Fibroblast of the aortic adventitia (primary cell): ENCODE measurements at places on chromosomes 2 and 18. TPM values are rescaled to one million over a fixed set of nuclear protein-coding genes. Genes with fewer than 3 reads are reported as not detected.

ONECUT2 gene
- under 0.01 TPM in 2 replicates for total RNA-seq

PDE11A gene
- total RNA-seq = not detected in 2 replicates

COBLL1 gene
- total RNA-seq = 18.4 and 25.3 TPM in 2 replicates

ASXL3 gene
- total RNA-seq = 0.54 TPM in 1 of 2 replicates, not detected in the other

RAPH1 gene
- total RNA-seq = 16.5 and 18.8 TPM in 2 replicates

ANKRD30BL gene
- 0.16 TPM in 1 of 2 replicates, not detected in the other for total RNA-seq

SH3RF3 gene
- total RNA-seq = 2.1 and 8.4 TPM in 2 replicates

TUBB8B gene
- not detected in 2 replicates for total RNA-seq

CTNNA2 gene
- total RNA-seq = 0.36 TPM in 1 of 2 replicates, not detected in the other

KIAA2012 gene
- total RNA-seq = not detected in 2 replicates

CCL20 gene
- total RNA-seq = not detected in 2 replicates

CDH20 gene
- 0.09 TPM in 1 of 2 replicates, not detected in the other for total RNA-seq

RNMT gene
- 30.0 and 65.0 TPM in 2 replicates for total RNA-seq

SAP130 gene
- total RNA-seq = 3.5 and 15.2 TPM in 2 replicates

INHBB gene
- not detected in 2 replicates for total RNA-seq

IGFBP5 gene
- total RNA-seq = 334 and 616 TPM in 2 replicates

CLEC4F gene
- total RNA-seq = not detected in 2 replicates

RBKS gene
- total RNA-seq = 1.3 and 1.4 TPM in 2 replicates

DSG1 gene
- not detected in 2 replicates for total RNA-seq

CCBE1 gene
- total RNA-seq = 16.2 and 35.3 TPM in 2 replicates

UGT1A10 gene
- 0.41 TPM in 1 of 2 replicates, not detected in the other for total RNA-seq

SERPINB2 gene
- 13.9 and 67.6 TPM in 2 replicates for total RNA-seq

TEKT4 gene
- total RNA-seq = not detected in 2 replicates

PIAS2 gene
- 36.4 and 38.5 TPM in 2 replicates for total RNA-seq

FARP2 gene
- 27.2 and 41.0 TPM in 2 replicates for total RNA-seq
